ENCODE measurements at places on chromosomes 3 and 15.

DNA sequence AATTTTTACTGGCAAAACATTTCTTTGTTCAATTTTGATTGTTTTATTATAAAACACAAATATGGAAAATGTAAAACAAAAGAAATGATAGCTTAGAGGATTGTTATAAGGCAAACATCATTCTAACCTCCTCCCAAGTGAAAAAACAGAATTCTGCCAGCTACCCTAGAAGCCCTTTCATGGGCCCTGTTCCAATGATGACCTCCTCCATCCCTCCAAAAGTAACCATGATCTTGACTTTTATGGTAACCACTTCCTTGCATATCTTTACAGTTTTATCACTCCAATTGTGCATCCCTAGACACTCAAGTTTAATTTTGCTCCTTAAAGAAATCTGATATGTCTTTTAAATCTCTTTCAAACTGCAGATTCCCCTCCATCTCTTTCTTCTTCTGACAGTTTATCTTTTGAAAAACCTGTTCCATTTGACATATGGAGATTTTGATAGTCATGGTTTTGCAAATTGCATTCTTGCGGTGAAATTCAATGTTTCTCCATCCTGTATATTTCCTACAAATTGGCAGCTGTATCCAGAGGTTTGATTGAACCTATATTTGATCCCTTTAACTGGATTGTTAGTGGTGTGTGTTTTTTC lies 27.0 kb upstream of the TNFAIP8L3 start:
- DNase-seq, result no peak

- no peak for DNase-seq
Observed at GRCh38 chr15:98751767-98752166, 103.4 kb downstream of the IGF1R start.

DNA sequence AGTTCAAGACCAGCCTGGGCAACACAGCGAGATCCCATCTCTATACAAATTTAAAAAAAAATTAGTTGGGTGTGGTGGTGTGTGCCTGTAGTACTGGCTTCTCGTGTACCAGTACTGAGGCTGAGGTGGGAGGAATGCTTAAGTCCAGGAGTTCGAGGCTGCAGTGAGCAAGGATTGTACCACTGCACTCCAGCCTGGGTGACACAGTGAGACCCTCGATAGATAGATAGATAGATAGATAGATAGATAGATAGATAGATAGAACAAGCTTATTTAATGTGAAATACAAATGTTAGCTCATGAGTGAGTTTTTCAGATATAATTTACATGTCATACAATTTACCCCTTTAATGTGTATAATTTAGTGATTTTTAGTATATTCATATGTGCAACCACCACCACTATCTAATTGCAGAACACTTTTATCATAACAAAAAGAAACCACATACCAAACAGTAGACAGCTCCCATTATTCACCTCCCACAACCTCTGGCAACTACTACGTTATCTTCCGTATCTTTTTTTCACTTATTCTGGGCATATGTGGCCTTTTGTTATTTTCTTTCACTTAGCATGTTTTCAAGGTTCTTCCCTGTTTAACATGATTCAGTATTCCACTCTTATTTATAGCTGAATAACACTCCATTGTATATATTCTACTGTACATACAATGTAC lies 13.1 kb upstream of the PRRT3 start:
- no peak for DNase-seq

GRCh38 chr3:15491143-15491542 lies 30.4 kb downstream of the COLQ start:
- DNase-seq, result no peak

- no peak for DNase-seq
Observed at GRCh38 chr3:72890166-72890925, 2.5 kb downstream of the GXYLT2 start.

- no peak for DNase-seq
Observed at GRCh38 chr15:78082106-78082742, 4.7 kb upstream of the TBC1D2B start.

DNA sequence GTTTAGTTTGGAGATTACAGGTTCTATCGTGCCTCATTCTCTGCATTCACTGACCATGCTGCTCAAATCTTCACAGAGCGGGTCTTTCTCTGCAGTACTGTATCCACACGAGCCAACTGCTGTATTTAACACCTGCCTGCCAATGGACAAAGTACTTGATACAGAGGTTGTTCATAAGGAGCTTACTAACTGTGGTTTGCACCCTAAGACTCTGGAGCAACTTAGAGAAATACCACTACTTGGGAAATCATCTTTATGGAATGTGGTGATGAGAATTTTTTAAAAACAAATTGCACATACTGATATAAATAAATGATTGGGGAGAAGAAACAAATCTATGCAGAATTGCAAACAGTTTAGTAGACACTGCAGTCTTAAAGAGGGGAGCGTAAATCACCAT lies 90.0 kb downstream of the PPP2R3A start:
- DNase-seq, result no peak

GRCh38 chr15:51732646-51733045 lies 4.8 kb downstream of the LYSMD2 start:
- DNase-seq, result no peak

DNA sequence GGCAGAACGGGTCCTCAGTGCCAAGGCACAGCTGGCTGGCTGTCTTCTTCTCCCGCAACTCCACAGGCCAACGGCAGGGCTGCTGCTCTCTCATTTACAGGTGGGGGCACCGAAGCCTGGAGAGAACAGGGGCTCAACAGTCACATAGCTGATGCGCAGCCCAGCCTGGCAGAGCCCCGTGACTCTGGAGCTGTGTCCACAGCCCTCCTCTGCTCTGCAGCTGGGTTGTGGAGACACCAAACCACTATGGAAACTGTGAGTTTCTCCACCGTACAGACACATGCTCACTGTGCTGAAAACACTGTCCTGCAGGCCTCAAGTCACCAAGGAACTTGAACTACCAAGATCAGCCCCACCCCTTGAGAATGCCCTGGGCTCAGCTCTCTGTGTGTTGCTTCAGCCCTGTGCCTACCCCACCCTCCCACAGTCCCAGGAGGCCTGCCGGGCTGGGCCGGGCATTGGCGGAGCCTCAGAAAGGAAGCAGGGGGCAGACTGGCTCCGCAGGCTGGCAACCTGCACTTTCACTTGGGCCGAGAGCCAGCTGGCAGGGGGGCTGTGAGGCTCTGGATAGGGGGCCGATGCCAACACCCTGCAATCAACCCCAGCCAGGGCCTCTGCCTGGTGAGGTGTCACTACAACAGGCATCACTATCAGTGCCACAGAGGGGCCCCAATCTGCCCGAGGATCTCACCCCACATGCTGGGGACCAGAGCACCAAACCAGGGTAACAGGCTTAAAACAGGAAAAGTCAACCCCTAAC lies 113.7 kb upstream of the RPL32 start:
- DNase-seq, result peak; percentile 50

DNA sequence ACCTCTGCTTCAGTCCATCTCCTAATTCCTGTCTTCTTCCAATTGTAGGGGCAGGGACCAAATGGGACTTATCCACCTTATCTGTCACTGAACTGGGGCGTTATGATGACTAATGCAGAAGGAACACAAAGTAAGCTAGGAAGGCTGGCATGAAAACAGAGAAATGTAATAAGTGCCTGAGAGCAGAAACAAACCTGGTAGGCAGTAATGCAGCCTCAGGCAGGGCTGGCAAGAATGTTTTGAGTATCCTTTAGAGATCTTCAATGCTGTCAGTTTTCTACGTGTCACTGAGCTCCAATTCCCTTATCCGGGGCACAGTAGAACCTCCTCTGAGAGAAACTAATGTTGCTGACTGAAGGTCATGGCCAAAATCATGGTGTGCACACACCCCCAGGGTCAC lies 246.2 kb upstream of the TBL1XR1 start:
- DNase-seq, result no peak

GRCh38 chr15:91263632-91264531 lies 163.8 kb downstream of the SV2B start:
- DNase-seq, result no peak

GRCh38 chr15:91872356-91873137 lies 19.0 kb downstream of the SLCO3A1 start:
- no peak for DNase-seq

DNA sequence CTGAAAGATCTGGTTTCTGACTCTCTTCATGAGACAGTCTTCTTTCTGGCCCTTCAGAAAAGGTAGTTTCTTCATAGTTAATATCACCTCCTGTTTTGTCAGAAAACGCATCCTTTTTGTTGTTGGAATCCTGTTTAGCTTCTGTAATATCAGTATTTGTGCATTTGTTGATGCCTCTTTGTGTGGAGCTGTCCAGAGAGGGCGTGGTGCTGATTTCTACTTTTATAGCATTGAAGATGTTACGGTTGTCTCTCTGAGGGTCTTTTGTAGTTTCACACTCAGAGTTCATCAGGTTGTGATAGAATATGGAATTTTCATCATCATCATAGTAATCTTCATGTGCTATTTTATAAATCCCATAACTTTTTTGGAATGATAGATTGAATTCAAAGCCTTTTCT lies 8.9 kb downstream of the GPR149 start:
- no peak for DNase-seq

GRCh38 chr15:40272485-40273056 lies 10.3 kb downstream of the ANKRD63 start:
- no peak for DNase-seq

DNA sequence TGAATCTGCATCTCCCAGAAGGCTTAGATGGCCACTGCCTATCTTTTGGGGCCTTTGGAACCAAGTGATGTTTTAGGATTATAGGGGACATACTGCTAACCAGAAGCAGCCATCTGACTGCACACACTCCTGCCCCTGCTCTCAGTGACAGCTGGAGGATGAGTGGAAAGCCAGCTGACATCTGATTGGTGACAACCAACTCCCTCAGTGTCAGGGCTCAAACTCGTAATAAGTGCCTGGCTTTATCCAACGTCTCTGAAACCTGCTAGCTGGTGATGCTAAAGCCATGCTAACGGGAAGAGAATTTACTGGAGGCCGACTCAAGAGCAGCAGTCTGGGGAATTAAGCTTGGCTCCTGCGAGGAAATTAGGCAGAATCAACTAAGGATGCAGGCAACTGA lies 35.1 kb downstream of the KY start:
- DNase-seq, result no peak

- DNase-seq, result no peak
Observed at GRCh38 chr3:170465955-170466354, 47.3 kb downstream of the CLDN11 start.

DNA sequence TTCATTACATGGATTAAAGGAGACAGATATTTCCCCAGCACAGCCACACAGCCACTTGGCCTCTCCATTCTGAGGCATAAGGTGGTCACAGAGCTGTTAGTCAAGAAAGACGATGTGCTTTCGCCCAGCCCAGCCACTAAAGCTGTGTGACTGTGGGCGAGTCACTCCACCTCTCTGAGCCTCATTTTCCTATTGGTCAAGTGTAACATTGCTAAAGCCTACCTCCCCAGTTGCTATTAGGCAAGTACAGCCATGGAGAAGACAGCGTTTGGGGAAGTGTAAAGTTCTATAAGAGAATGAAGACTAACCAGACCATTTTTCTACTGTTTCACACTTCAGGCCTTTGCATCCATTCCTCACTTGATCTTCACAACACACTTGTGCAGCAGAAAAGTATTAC lies 24.1 kb downstream of the TMEM40 start:
- no peak for DNase-seq

- peak; percentile 12 for DNase-seq
Observed at GRCh38 chr15:99729920-99730319, 3.3 kb downstream of the LYSMD4 start.

DNA sequence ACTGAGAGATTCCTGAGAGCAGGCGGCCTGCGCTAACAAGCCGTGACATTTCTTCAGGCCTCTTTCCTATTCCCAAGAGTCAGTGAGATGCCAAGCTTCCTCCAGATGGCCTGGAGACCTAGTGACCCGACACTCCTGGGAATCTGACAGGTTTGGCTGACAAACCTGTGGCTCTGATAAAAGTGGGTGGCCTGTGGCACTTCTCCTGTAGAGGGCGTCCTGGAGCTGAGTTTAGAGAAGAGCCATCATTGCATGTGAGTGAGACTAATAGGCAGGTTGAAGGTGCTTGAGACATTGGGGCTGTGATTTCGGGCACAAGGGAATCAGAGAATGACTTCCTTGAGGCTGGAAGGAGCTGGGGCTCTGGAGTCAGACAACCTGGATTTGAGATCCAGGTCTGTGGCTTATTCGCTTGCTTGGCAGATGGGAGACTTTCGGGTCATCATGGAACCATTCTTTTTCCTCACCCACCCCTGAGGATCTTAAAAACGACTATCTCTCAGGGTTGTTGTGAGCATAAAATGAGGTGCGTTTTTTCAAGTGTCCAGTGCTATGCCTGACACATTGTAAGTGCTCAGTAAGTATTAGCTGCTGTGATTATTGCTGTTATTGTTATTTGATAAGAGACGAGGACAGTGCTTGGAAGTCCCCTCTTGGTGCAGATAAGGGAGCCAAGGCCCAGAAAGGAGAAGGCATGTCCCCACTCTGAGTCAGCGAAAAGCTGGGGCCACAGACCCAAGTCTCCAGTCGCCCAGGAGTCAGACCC lies 77.2 kb downstream of the SCN10A start:
- no peak for DNase-seq

GRCh38 chr15:55186331-55186730 lies 10.4 kb downstream of the RSL24D1 start:
- DNase-seq, result no peak

- no peak for DNase-seq
Observed at GRCh38 chr3:53384465-53385423, 37.4 kb upstream of the DCP1A start.

DNA sequence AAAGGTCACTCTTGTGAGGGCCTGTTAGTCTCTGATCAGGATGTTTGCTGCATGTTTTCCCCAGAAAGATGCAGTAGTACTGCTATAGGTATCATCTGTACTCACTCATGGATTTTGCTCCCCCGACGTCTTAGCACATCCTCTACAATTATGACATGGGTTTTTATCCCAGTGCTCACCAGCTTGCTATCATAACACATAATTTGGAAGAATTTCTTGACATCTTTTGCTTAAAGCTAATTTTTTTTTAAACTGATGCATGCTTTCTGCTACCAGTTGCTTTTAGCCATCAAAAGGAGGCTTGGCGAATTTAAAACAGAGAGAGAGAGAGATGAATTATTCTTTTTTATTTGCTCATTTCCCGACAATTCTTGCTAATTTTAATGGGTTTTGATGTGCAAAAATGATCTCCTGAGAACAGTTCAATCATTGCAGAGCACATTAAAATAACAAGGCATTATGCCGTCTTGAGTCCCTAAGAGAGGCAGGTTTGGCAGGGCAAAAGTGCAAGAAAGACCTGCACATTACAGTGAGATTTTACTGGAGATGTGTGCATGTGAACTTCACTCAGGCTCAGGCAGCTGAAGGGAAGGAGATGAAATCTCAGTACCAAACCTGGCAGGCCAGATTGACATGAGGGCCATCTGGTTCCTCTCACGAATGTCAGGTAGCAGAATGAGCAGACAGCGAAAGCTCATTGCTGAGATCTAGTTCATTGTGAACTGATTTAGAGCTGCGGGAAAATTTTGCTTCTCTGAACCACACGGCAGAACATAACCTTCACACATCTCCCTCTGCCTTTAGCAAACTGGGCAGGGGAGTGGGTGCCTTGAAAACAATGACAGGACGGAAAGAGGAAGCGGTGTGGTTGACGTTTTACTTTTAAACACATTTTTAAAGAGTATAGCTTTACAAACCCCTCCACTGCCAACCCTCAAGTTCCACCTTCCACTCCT lies 25.9 kb upstream of the GOLGA8B start:
- DNase-seq, result no peak

DNA sequence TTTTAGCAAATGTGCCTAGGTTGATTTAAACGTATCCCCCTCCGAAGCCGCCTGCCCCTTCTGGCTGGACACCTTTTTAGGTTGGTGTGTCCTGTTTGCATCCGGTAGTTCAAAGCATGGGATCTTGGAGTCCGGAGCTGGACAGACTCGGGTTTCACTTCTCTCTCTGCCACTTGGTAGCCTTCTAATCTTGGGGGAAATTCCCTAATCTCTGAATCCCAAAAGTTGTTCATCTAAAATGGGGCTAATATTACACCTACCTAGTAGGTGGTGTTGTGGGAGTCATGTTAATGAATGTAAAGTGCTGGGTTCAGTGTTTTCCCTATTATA lies 760 bp downstream of the FANCI start:
- DNase-seq, result no peak
